Natural killer cell (primary cell): ENCODE measurements at places on chromosomes 1 and 21. TPM values are rescaled to one million over a fixed set of nuclear protein-coding genes. Genes with fewer than 3 reads are reported as not detected.

FAM151A gene
- not detected for total RNA-seq

LEFTY1 gene
- not detected for total RNA-seq

SPATA21 gene
- total RNA-seq: 0.35 TPM

SPOCD1 gene
- 0.68 TPM for total RNA-seq

SMYD2 gene
- total RNA-seq: 26.9 TPM

CNR2 gene
- 5.3 TPM for total RNA-seq

MYOG gene
- not detected for total RNA-seq

DUSP12 gene
- total RNA-seq: 26.9 TPM

ASCL5 gene
- not detected for total RNA-seq

SHISAL2A gene
- 31.4 TPM for total RNA-seq

LELP1 gene
- not detected for total RNA-seq

CHODL gene
- total RNA-seq: 0.70 TPM

LCE2C gene
- total RNA-seq: not detected

TNFSF4 gene
- 3.7 TPM for total RNA-seq

LCE1D gene
- not detected for total RNA-seq

IQGAP3 gene
- 0.08 TPM for total RNA-seq

MARK1 gene
- 0.13 TPM for total RNA-seq

ARHGAP30 gene
- 246 TPM for total RNA-seq

UCK2 gene
- total RNA-seq: 12.8 TPM
